ENCODE measurements at places on chromosomes 7 and 10.
A peak's percentile ranks its signal among the peaks of the same experiment; 100 is the strongest.

DNA sequence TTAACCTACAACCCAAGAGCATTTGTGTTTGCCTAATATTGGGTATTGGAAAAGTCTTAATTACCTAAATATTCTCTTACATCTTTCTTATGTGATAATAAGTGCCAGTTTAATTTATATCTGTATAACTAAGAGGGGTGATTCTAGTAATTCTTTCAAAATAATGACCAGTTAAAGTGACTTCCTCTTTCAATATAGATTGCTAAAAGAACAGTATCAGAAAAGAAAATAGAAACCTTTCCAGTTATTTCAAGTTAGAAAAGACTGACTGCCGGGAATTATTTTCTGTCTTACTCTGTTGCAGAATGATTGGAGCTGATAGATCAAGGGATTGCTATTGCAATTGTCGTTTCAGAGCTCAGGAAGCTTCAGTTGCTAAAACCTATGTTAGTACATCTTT is 525.0 kb upstream of the SEMA3D start:
- DNase-seq, result no peak

GRCh38 chr10:101776161-101776817 is 375 bp upstream of the FGF8 start:
- no peak for DNase-seq

DNA sequence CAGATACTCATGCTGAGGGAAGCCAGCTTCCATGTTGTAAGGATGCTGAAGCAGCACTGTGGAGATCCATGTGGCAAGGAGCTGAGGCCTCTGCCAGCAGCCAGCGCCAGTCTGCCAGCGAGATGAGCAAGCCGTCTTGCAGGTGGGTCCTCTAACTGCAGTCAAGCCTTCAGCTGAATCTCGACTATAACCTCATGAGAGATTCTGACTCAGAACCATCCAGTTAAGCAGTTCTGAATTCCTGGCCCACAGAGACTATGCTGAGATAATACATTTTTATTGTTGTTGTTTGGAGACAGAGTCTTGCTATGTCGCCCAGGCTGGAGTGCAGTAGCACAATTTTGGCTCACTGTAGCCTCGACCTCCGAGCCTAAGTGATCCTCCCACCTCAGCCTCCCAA is 105.6 kb downstream of the SH3PXD2A start:
- no peak for DNase-seq

DNA sequence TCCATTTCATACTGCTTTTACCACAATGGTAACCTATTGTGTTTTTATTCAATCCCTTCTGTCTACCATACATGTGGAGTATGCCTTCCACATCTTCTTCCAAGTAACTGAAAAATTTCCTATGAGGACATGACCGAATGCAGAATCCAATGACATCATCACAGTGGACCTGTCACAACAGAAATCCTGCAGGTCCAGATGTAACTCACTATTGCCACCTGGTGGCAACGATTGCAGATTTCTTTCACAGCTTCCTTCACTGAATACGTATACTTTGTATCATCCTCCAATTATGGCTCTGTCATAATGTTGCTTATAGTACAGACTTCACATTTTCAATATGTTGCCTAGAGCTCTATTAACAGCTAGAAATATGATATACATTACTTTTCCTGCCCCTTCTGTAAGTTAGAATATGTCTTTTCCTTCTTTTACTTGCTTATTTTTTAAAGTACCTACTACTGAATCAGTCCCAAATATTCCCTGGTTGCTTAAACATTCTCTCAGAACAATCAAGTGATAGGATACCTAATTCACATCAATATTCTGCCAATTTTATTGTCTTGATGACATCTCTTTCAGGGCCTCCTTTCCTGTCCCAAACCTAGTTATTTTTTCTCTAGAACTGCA is 45.4 kb downstream of the SLC13A1 start:
- DNase-seq, result peak; percentile 91

DNA sequence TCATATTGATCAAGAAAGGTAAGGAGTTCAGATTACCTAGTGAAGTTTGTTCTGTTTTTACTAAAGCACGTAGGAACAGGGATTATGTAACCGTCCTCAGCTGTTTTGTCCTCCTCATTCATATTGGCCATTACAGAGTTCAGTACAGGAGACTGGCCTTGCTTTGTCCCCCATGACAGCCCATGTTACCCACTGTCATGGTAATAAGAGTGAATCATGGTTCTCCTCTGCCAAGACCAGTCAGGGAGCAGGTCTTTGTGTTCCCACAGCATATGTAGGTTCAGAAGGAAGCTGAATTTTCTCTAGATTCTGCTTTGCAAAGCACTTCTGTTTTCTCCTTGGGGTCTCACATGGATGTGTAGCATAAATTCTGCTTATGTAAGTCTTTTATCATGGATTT is 106.2 kb upstream of the GPR141 start:
- no peak for DNase-seq

GRCh38 chr10:125158601-125159485 is 1.5 kb downstream of the CTBP2 start:
- DNase-seq, result no peak

- DNase-seq, result no peak
Observed at GRCh38 chr7:148151778-148152177, 438.8 kb upstream of the C7orf33 start.

DNA sequence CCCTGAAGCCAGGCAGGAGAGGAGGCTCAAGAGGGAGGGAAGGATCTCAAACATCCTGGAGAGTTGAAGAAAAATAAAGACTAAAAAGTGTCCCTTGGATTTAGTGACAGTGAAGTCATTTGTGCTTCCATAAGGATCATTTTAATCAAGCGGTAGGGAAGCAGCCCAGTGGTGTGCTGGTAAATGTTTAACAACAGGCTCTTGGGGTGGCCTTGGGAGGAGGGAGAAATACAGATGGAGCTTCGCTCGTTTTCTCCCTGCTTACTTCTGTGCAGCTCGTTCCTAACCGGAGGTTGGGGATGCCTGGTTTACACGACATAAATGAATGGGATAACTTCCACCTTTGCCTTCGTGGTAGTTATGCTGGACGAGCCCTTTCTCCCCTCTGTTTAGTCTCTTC is 140.0 kb downstream of the CAMK1D start:
- DNase-seq, result no peak

GRCh38 chr10:30747633-30748032 is 118.1 kb upstream of the LYZL2 start:
- DNase-seq, result peak; percentile 22

DNA sequence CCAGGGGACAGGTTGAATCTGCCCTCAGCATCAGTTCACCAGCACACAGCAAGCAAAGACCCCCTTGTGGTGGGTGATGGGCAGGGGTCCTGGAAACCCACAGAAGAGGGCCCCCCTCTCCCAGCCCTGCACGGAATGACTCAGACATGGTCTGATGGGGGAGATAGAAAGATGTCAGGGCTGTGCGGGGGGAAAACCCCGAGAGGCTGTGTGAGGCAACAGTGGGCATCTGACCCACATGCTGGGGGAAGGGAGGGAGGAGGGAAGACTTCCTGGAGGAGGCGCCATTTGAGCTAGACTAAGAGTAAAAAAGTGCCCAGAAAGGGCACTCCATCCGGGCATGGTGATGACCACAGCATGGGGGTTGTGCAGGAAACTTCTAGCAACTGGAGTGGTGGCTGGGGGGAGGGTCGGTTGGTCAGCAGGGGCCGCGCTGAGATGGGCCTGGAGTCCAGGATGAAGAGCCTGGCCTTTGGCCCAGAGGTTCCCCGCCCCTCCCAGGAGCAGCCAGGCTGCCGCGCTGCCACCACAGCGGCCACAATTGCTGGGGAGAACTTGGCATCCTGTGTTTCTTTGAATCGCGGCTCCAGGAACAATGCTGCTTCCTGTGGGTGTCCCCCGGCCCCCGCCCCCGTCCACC is 2.5 kb downstream of the LFNG start:
- DNase-seq, result no peak

All from bronchial epithelial cell (primary cell).